ENCODE measurements at places on chromosomes 16 and 17. TPM values are rescaled to one million over a fixed set of nuclear protein-coding genes. Genes with fewer than 3 reads are reported as not detected.

The TOP2A gene
- 58.3 TPM for total RNA-seq

DNA sequence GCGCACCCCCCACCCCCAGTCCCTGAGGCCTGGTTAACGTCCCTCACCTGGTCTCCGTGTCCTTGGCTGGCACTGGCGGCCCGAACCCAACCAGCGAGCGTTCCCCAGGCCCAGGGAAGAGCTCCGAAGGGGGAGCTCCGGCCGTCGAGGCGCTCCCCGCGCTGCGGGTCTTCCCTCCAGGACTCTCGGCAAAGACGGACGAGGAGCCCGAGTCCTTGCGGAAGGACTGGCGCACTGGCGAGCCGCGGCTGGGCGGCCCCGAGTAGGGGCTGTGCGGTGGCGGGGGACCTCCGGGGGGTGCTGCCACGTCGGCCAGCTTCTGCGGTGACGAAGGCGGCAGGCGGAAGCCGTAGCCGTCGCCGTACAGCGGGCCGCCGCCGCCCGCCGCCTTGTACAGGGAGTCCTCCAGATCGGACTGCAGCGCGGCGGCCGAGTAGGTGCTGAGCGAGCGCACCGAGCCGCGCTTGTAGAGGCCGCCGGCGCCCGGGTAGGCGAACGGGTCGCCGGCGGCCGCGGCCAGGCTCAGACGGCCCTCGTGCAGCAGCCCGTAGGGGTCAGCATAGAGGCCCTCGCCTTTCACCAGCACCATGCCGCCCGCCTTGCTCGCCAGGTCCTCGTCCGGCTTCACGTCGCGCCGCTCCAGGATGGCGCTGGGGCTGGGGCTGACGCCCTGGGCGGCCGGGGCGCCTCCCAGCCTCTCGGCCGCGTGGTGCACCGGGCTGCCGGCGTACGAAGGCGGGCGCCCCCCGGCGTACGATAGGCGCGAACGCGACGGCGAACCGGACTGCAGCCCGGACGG lies 44.1 kb downstream of the SRCIN1 start:
- DNase-seq, result no peak

The C1QTNF1 gene
- total RNA-seq, result 0.73 TPM

GRCh38 chr16:74874912-74875546 lies 100.4 kb upstream of the FA2H start:
- DNase-seq, result no peak

DNA sequence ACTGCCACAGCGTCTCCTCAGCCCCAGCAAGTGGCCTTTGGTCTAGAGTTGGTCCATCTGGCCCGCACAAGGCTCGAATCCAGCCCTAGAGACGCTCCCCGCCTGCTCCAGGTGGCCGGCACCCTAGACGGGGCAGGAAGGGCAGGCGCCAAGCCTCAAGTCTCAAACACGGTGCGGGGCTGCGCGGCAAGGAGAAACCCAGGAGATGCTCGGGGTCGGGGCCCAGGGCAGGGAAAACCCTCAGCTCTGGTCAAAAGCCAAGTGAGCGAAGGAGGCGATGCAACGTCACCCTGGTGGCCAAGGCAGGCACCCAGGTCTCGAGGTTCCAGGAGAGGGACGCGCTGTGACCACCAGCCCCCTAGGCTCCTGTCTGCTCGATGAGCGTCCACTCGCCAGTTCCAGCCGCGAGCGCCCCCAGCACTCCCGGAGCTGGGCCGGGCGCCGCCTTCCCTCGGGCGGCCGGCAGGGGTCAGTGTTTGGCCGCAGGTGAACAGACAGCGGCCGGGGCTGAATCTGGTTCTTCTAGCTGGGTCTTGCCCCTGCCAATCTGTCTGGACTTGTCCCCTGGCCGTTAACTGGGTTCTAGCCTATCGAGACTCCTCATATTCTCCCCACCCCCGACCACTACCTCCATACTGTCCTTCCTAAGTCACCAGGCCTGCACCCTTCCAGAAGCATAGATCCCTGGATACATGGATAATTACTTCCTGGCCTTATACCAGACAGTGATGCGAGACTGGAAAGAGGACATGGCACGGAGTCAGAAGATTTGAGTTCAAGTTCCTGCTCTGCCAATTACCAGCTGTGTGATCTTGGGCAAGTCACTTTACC lies 44.0 kb downstream of the PRAC1 start:
- DNase-seq, result peak; percentile 15

DNA sequence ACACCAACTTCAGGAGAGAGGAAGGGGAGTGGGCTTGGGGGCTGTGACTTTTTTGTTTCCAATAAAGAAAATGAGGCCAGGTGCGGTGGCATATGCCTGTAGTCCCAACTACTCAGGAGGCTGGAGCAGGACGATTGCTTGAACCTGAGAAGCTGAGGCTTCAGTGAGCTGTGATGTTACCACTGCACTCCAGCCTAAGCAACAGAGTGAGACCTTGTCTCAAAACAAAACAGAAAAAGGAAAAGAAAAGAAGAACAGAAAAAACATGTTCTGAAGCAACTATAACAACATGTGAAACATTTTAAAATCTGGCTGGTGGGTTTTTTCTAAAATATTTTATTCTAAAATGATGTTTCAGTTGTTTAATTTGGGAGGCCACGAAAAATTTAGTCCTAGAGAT lies 554.0 kb upstream of the ZFHX3 start:
- no peak for DNase-seq

GRCh38 chr16:12324152-12324551 lies 347.6 kb downstream of the SNX29 start:
- no peak for DNase-seq

DNA sequence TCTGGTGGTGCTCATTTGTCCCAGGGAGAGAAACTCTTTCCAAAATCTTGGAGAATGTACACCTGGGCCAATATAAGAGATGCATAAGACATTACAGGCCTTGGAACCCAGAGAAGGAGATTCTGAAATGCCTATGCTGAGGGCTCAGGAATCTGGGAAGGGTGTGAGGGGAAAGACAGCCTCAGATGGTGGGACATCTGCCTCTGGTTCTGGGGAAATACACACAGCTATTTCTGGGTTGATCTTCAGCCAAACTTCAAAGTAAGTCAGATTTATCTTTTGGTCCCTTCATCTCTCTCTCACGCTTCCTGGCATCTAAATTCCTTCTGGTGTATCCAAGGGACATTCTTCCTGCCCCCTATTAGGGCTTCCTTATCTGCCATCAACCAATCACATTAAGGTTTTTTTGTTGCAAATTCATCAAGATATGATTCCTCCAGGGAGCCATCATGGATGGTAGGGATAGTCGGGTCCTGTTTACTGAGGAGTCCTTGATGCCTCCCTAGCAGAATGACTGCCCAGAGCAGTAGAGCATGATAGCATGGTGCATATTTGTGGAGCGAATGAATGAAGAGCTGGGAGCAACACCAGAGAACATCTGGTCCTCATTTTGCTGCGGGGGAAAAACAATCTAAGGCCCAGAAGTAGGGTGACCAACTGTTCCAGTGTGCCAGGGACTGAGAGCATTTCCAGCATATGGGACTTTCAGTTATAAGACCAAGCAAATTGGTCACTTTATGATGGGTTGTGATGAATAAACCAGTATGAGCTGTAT lies 35.7 kb upstream of the DYNLL2 start:
- DNase-seq, result no peak

The VMO1 gene
- not detected for total RNA-seq

- DNase-seq, result no peak
These were observed 90.2 kb upstream of the ERCC4 start for GRCh38 chr16:13829697-13830299.

DNA sequence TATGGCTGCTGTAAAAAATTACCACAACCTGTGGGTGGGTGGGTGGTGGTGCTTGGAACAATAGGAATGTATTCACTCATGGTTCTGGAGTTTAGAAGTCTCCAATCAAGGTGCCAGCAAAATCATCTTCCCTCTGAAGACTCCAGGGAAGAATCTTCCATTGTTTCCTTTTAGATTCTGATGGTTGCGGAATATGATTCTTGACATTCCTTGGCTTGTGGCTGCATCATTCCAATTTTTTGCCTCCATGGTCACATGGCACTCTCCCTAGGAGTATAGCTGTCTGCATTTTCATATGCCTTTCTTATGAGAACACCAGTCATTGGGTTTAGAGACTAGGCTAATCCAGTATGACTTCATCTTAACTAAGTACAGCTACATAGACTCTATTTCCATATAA lies 401.0 kb downstream of the HS3ST3B1 start:
- DNase-seq, result no peak

DNA sequence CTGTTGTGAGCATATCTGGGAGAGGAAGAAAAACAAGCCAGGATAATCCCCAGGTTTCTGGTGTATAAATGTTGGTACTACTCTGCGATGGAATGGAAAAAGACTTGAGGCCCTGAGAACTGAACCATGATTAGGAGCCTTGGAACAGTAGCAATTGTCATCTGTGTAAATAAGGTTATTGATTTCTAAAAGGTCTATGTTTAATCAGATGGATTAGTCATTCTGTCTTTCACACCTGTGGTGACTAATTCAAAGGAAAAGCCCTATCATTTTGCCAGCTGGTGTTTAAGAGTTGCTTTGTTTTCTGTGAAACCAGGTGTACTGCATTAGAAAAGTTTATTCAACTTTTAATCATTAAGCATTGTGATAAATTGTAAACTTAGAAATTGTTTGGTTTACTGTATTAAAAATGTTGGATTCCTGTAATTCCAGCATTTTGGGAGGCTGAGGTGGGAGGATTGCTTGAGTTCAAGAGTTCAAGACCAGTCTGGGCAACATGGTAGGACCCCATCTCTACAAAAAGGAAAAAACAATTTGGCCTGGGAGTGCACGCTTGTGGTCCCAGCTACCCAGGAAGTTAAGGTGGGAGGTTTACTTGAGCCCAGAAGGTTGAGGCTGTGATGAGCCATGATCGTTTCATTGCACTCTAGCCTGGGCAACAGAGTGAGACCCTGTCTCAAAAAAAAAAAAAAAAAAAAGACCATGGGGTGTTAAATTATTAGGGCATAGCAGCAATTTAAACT lies 29.0 kb upstream of the KPNB1 start:
- DNase-seq, result no peak

The RAC3 gene
- 37.7 TPM for total RNA-seq

GRCh38 chr17:58411408-58411894 lies 5.9 kb downstream of the RNF43 start:
- no peak for DNase-seq

- no peak for DNase-seq
These were observed 9.5 kb downstream of the IRF8 start for GRCh38 chr16:85908444-85908843.

DNA sequence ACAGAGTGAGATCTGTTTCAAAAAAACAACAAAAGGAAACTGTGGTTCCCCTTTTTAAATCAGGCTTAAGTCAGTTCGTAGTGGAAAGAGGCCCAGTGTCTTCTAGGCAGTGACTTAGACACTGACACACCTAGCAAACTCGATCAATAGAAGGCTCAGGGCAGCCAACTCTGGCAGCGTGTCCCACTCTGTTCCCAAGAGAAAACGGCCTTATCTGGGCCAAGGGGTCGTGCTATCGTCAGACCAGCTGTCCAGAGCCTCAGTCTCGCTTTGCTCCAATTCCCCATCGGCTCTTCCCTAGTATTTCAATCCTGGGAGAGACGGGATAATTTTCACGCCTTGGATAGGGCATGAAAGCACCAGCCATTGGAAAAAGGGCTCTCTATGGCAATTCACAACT lies 72.9 kb downstream of the SLC5A11 start:
- DNase-seq, result no peak

The TP53TG3F gene
- not detected for total RNA-seq

- no peak for DNase-seq
These were observed 31.3 kb downstream of the CDRT15 start for GRCh38 chr17:14205380-14205779.

DNA sequence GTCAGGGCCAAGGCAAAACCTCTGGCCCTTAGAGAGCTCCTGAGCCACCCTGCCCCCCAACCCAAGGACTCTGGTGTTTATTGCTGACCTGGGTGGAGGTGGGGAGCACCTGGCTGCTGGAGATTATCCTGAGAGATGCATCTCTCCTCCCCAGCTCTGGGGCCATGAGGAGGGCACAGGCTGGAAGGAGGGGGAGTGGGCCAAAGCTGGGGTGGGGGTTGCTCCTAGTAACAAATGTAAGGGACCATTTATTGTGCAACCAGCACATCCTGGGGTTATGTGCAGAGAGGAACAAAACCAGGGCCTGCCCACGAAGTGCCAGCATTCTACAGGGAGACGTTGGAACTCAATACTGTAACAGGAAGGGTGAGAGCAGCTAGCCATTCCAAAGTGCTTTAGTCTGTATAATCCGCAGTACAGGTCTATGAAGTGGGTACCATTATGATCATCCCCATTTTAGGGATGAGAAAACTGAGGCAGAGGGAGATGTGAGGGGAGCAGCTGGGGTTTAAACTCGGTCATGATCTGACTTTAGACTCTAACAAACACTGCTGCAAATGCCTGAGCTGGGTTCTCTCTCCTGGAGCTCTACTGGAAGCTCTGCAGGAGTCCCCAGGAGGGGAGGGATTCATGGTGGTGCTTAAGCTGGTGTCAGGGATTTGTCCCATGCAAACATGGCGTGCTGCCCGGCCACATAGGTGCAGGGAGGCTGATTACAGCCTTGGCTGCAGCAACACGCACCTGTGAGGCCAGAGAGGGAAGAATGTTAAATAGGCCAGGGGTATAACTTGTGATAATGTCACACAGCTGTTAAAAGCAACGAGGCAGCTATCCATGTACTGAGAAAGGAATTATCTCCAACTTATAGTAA lies 1.4 kb upstream of the RHBDF2 start:
- no peak for DNase-seq

- DNase-seq, result peak; percentile 54
These were observed 10.0 kb upstream of the MPRIP start for GRCh38 chr17:17032131-17032692.

DNA sequence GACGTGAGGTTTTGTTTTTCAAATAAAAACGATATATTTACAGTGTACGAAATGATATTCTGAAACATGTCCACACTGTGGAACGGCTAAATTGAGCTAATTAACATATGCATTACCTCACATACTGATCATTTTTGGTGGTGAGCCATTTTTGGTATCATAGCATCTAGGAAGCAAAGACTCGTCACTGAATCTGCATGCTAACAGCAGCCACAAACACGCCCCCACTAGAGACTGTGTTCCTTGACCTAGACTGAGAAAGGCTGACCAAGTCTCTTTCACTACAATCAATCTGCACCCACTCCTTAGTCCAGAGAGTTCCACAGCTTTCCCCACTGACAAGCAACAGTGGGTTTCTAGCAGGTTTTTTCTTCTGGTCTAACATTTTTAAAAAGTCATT lies 29.5 kb downstream of the NPLOC4 start:
- DNase-seq, result no peak

GRCh38 chr16:1984347-1985225 lies 593 bp downstream of the GFER start:
- no peak for DNase-seq

The SYT17 gene
- 4.6 TPM for total RNA-seq

DNA sequence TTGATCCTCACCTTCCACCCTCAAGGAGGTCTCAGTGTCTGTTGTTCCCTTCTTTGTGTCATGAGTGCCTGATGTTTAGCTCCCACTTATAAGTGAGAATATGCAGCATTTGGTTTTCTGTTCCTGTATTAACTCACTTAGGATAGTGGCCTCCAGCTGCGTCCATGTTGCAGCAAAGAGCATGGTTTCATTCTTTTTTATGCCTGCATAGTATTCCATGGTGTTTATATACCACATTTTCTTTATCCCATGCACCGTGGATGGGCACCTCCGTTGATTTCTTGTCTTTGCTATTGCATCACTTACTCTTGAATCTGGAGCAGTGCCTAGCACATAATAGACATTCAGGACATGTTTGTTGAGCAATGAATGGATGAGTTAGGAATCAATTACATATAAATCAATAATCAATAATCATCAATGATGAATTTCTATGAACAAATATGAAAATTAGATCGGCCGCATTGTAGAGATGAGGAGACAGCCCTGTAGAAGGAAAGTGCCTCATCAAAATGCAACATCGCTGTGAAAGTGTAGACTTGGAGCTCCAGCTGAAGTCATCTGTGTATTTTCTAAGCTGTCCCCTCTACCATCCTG lies 129.5 kb downstream of the PRKCB start:
- no peak for DNase-seq

All from cerebellum (tissue), 4 donors.